ENCODE measurements at places on chromosomes 3 and 15.

DNA sequence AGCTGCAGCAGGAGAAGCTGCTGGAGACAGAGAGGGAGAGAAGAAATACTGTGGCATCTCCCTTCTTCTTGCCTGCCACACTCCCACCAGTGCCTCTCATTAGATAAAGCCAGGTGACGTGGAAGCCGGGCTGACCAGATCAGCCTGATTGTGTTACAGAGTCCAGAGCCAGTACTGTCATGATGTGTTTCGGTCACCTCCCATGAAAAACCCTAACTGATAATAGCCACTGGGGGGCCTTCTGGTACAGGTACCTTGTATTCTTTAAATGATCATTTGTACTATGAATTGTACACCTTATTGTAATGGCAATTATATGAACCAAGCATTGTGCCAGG, 125.8 kb upstream of the TMEM108 start:
- DNase-seq = no peak

- DNase-seq = no peak
Observed at GRCh38 chr3:155753038-155753639, 8.3 kb upstream of the PLCH1 start.

DNA sequence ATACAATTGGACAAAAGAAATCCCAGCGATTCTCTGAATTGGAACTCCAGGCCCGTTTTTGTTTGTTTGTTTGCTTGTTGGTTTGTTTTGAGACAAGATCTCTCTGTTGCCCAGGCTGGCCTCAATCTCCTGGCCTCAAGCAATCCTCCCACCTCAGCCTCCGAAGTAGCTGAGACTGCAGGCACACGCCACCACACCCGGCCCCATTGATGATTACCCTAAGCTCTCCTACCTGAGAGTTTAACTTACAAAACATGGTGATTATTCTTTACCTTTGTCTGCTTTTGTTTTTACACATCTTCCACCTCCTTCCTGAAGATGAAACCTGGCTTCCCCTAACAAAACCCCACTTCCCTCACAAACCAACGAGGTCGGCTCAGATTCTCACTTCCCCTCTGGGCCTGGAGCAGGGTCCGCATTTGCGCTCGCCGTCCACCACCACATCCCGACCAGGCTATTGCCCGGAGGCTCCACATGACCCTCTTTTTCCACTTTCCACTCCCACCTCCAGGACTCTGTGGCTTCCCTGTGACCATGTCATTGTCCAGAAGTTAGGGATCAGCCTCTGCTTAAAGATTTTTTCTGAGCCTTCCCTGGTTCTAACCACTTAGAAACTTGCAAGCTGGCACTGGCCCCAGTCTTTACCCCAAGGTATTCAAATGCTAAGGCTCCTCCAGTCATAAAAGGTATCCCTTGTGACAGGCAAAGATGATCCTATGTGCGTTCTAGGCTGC, 14.8 kb downstream of the KLHL6 start:
- DNase-seq = peak; percentile 76

DNA sequence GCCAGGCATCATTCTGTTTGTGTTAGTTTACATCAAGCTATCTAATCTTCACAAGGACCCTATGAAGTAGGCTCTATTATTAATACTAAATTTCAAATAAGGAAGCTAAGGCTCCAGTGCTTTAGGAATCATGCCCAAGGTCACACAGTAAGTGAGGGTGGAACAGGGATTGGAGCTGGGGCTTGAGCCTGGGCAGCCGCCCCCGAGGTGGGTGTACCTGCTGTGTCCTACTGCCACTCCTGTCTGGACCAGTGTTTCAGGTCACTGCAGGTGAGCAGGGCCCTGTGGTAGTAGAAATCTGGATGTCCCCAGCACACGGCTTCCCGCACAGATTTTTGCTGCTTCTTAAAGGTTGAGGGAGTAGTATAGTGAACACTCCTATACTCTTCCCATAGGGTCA, 6.5 kb downstream of the KLF13 start:
- DNase-seq = no peak

GRCh38 chr3:8571256-8571655, 69.6 kb downstream of the LMCD1 start:
- DNase-seq = no peak

DNA sequence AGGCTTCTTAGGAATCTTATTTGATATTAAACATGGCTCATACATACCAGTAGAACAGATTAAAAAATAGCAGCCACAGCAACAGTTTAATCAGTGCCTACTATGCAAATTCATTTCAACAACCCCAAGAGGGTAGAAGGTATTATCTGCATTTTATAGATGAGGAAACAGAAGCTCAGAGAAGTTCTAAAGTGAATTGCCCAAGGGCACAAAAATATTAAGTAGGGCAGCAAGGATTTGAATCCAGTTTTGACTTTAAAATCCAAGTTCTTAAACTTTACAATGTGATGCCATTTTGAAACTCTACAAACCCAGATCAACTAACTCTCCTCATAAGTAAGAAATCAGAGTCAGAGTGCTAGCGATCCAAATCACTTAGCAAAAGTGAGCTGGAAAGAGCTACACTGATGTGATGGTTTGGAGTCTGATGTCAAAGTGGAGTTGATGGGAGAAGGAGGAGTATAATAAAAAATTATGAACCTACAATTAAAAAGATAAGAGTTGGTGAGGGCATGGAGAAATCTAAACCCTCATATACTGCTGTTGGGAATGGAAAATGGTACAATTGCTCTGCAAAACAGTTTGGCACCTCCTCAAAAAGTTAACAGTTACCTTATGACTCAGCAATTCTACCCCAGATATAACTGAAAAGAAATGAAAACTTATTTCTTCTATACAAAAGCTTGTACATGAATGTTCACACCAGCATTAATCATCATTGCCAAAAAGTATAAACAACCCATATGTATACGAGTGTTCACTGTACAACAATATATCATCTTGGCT, 51.0 kb upstream of the PLXND1 start:
- no peak for DNase-seq

GRCh38 chr3:13709706-13710105, 160.8 kb downstream of the FBLN2 start:
- DNase-seq = no peak

GRCh38 chr15:98728811-98729160, 80.4 kb downstream of the IGF1R start:
- no peak for DNase-seq

GRCh38 chr3:105688821-105689220, 180.0 kb downstream of the CBLB start:
- DNase-seq = no peak

DNA sequence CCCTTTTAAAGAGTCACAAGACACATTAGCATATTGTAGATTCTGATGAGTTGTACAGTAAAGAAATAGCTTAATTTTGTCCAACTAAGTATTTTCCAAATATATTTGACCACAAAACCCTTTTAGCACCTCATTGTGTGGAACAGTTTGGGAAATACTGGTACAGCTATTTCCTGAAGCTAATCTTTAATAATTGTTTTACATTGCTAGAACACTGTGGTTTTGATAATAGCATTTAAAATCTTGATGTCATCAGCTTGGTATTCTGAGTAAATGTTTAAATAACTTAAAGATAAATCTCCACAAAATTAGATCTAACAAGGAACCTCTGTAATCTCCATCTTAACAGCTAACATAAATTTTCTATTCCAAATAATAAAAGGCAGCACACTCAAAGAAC, 140.0 kb upstream of the MLF1 start:
- no peak for DNase-seq

- DNase-seq = no peak
Observed at GRCh38 chr15:83320404-83320803, 35.9 kb upstream of the BNC1 start.

- peak; percentile 53 for DNase-seq
Observed at GRCh38 chr3:150721285-150722130, 17.8 kb upstream of the ERICH6 start.

- no peak for DNase-seq
Observed at GRCh38 chr15:63668601-63669000, 71.4 kb downstream of the FBXL22 start.

DNA sequence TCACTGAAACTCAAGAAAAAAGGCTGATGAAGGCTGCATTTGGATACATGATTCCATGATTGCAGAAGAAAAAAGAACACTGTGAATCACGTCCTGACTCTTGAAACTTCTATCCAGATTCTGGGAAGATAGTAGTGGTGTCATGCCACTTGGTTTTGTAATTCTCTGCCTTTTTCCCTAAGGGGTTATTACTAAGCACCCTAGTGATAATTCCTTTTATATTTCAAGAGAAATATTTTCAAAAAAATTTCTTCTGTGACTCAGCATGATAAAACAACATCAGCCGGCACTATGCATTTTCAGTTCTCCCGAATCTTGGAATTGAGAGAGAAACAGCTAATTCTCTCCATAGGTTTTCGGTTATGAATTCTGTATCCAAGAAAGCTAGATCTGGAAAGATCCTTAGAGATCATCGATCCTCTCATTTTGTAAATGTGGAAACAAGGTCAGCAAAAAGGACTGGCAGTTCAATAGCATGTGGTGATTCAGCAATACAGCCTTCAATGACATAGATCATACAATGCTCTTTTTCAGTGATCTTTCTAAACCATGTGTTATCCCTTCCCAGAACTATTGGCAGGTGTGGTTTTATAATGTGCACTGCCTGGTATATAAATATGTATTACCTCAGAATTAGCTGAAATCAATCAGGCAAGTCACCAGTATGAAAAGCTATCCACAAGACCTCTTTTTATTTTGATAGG, 42.6 kb upstream of the TP63 start:
- DNase-seq = no peak

DNA sequence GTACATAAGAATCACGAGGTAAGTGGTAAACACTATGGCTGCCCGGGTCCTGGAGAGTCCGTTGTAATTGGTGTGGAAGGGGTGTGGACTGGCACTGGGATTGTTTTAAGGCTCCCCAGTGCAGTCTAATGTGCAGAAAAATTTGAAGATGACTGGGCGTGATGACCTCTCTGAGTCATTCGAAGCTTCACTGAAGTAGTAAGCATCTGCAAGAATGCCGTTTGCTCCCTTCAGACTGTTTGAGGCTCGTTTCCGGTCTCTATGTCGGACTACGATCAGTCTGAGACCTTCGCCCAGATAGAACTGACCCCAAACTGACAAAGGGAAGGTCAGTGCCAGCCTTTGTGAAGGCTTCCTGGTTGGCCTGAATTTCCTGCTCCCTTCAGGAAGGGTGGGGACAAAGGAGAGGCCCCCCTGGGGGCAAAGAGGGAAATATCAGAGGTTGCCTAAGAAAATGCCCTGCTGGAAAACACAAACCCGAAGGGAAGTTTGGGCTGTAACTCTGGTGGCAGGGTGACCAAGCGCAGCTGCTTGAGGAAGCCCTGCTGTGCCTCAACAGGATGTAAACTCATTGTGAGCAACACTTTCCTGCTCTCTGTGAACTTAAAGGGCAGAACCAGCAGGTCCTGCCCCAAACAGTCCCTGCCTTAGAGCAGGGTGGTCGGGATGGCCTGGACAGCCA, 34.6 kb downstream of the BTD start:
- peak; percentile 69 for DNase-seq

DNA sequence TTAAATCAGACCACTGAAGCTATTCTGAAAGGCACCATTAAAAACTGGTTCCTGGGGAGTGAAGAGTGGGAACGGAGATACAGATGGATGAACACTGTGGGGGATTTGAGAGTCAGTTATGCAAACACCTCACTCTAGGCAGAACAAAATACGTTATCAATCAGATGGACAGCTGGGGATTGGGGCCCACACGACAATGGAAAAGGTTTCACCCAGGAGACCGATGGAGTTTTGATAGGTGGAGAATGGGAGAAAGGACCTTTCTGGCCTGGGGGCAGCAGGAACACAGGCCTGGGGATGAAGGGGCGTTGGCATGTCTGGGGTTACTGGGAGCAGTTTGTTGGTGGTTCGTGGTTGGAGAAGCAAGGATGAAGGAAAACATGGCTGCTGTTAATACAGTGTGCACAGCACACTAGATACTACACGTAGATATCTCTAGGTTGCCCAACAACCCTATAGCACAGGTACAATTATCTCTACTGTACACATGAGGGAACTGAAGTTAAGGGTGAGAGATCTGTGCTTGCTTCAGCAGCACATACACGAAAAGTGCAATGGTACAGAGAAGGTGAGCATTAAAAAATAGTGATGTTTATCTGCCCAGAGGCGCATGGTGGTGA, 16.5 kb downstream of the ST6GAL1 start:
- DNase-seq = no peak

GRCh38 chr3:194874206-194874605, 188.5 kb downstream of the FAM43A start:
- DNase-seq = no peak

DNA sequence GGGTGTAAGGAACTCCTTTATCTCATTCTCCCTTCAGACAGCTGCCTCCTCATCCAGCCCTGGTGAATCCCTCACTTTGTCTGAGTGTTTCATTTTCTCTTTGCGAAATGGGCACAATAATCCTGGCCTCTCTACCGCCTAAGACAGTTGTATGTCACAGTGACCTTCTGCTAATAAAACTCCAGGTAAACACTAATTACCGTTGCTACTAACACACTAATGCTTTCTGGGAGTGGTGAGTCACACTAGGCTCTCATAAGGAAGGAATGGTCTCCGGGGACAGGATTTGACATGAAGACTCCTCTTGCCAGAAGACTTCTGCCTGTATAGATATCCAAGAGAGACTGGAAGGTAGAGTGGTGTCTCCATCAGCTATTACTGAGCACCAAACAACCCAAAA, 71.7 kb upstream of the SNRK start:
- DNase-seq = no peak

DNA sequence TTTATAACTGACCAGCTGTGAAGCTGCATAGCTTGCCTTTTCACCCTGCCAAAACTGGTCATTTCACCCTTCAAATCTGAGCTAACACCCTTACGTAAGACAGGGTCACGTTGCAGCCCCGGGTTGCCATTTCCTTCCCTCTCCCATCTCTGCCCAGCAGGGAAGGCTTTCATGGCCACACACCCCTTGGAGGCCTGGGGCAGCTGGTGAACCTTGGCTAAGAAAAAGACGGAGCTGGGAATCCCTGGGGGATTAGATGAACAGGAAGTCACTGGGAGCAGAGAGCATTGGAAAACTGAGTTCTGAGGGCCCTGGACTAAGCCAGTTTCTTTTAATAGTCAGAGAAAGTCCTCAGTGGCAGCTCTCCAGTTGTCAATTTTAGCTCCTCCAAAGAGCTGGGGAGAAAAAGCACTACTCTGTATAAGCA, 67.8 kb downstream of the TTC23 start:
- DNase-seq = no peak

DNA sequence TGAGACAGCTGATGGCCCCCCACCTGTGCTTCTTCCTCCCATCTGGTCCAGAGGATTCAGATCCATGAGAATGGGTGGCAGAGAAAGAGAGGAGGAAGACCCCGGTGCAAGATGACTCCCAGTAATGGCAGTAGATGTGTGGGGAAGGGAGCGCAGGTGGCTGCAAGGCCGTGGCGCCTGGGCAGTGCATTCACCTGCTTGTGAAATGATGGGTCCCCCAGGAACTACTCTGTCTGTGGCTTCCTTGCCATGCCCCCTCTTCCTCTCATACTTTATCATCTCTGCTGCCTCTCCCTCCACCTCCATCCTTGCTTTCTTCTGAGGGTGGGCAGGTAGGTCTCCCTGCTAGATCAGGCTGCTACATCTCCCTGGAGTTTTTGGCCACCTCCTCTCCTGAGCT, 23.3 kb downstream of the ZNF710 start:
- no peak for DNase-seq

DNA sequence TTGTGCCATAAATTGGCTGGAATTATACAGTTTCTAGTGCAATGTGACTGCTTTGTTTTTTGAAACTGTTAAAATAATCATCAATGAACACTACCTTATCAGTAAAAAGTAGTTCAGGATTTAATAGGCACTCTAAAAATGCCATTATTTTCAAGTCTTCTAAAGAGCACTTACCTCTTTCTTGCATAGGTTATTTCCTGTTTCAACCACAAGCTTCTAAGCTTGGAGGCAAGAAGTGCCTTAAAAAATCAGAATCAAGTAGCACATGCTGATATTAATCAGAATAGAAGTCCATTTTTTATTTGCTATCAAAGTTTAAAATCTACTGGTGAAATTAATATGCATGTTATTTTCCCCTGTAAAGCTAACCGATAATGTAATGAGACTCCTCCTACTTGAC, 991.6 kb downstream of the CADM2 start:
- no peak for DNase-seq

Data from CD14-positive monocyte (primary cell).